NB4 (cell line): ENCODE measurements at places on chromosomes 11 and 22.

DNA sequence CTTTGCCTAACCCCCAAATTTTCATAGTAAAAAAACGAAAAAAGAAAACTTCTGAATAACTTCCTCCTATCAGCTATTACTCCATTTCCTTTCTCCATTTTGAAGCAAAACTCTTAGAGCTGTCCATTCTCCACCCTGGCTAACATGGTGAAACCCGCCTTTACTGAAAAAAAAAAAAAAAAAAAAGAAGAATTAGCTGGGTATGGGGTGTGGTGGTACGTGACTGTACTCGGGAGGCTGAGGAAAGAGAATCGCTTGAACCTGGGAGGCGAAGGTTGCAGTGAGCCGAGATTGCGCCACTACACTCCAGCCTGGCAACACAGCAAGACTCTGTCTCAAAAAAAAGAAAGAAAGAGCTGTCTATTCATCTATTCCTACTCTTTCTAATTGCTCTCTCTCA, 11.3 kb upstream of the NXF1 start:
- peak; percentile 63 for DNase-seq

GRCh38 chr11:90254065-90254464, 31.2 kb upstream of the CHORDC1 start:
- DNase-seq: no peak

DNA sequence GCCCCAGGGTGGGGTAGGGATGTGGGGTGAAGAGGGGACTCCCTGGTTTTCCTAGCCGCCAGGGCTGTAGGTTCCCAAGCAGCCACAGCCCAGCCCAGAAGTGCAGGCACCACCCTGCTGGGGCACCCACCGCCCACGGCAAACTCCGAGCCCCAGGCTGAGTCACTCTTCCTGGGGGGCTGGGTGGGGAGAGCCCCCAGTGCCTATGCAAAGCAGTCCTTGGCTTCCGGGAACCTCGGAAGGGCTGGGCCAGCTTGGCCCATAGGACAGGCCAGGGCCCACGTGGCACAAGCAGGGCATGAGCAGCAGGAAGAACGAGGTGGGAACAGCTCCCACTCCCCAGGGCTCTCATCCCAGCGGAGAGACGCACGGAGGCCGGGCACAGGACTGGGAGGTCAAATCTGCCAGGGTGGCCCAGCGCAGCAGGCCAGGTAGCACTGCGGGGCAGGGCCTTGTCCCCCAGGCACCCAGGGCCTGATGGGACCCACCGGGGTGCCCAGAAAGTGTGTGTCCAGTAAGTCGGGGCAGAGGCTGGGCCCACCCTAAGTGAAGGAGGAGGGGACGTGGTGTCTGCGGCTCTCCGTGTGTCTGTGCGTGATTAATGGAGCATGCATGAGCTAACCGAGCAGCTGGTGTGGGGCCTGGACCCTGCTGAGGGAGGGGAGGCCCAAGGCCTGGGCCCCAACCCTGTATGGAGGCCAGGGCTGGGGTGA, 4.6 kb upstream of the IL17REL start:
- DNase-seq: no peak

- DNase-seq: no peak
Observed at GRCh38 chr22:38465673-38466490, 2.0 kb upstream of the KDELR3 start.

DNA sequence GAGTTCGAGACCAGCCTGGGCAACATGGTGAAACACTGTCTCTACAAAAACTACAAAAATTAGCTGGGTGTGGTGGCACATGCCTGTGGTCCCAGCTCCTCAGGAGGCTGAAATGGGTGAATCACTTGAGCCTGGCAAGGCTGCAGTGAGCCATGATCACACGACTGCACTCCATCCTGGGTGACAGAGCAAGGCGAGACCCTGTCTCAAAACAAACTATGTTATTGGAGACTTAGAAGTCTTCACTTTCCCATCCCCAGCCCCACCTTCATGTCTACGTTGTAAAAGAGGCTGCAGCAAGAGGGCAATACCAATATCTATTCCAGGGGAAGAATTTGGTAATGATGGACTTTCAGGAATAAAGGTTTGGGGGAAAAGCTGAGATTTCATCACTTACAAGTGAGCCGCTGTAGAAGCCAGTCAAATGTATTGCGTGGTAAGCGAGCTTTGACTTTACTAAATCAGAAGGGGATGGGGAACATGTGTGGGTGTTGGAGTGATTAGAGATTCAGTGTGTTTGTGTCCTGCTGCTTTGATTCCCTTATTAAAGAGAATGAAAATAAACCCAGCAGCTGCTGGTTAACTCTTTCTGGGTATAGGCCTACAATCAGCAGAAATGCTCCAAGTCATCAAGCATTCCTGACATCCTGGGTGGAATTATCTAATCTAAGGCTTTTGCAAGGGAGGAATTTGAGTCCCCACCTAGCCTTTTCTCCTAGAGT, 53.7 kb downstream of the UBASH3B start:
- DNase-seq: no peak

GRCh38 chr11:8810540-8811301, 100.3 kb upstream of the AKIP1 start:
- no peak for DNase-seq

GRCh38 chr11:2883979-2884815, 1.4 kb downstream of the CDKN1C start:
- DNase-seq: no peak
